ENCODE measurements at places on chromosomes 2 and 18.

- DNase-seq, result no peak
These were observed 41.8 kb upstream of the ATG16L1 start for GRCh38 chr2:233209533-233210171.

- no peak for DNase-seq
These were observed 15.2 kb downstream of the GALNT3 start for GRCh38 chr2:165778653-165779451.

DNA sequence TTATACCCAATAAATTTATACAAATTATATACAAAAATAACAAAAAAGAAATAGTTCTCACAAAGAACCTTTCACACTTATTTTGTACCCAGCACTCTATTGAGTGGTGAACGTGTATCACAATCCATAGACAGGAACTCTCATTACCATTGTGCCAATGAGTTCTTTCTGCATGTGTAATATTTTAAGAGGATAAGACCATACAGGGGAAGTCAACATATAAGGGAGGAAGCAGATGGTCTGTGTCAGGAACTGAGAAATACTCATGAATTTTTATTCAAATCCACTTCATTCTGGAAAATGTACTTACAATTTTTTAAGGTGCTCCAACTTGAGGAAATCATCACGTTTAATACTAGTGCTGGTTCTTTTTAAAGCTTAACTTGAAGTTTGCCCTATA lies 27.1 kb upstream of the ELOA2 start:
- DNase-seq, result no peak

DNA sequence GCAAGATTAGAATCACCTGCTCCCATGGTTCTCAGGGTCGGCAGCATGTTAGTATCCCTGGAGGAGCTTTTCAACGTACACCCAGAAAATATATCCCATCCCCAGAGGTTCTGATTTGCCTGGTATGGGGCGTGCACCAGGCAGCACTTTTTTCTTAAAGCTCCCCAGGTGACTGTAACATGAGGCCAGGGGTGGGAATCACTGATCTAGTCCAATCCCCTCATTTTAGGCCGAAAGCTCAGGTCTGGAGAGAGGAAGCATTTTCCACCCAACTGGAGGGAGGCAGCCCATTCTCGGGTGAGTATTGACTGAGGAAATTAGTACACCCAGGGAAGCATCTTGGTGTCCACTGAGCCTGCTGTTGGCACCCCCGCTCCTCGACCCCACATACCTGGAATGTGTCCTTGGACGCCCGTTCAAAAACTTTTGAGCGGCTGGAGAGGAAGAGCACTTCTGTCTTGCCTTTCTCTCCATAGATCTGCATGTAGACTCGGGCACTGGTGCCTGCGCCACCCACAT lies 94.3 kb downstream of the LOXHD1 start:
- DNase-seq, result no peak

GRCh38 chr2:60439219-60439974 lies 114.1 kb downstream of the BCL11A start:
- no peak for DNase-seq

- no peak for DNase-seq
These were observed 6.5 kb upstream of the YWHAQ start for GRCh38 chr2:9637330-9637729.

GRCh38 chr18:67276638-67277037 lies 239.9 kb downstream of the DSEL start:
- no peak for DNase-seq

DNA sequence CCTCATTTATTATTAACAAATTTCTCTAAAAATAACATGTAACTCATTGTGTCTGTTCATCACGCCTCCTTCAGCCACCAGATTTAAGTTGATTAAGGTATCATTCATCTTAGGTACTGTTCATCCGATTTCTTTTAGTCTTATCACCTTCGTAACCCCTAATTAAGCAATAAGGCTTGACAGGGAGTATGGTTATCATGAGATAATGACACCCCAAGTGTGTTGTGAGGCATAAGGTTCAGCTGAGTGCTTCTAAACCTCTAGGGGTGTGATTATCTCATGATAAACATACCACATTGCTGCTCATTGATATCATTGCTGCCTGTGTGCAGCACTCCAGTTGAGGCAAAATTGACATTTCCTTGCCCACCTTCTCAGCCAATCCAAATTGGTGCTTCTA lies 158.9 kb upstream of the BOD1L2 start:
- DNase-seq, result no peak

DNA sequence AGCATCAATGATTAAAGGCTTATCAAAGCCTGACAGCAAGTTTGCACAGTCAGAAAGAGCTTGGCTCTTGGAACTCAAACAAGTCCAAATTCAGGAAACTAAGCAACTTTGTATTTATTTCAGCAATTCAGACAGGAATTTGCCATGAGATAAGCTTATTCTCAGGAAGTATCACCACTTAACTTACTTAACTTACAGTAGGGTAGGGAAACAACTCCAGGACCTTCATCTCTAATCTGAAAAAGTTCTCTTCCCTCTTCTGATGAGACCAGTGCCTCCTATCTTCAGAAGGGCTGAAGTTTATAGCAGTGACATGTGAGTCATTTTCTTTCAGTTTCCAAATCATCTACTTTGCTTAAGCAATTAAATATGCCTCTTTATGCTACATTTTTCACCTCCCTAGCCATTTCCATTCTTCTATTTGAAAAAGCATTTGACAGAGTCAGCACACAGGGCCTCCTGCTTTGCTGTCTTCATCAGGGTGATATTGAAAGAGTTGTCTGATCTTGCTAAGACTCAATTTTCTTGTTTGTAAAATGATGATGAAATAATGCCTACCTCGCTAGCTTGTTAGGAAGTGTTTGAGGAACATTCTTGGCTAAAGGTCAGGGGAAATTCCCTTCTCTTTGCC lies 389.5 kb downstream of the RND3 start:
- no peak for DNase-seq

Data from activated gamma-delta T cell treated with Interleukin-2 at 50 U/mL for 16 hours (primary cell).